B cell (primary cell): ENCODE measurements at places on chromosomes 1 and 21. TPM values are rescaled to one million over a fixed set of nuclear protein-coding genes. Genes with fewer than 3 reads are reported as not detected.

BCAS2 gene
- polyA plus RNA-seq, result 43.8 and 118 TPM in 2 replicates

PTGFRN gene
- polyA plus RNA-seq, result not detected in 2 replicates

FAM151A gene
- polyA plus RNA-seq, result not detected in 2 replicates

FBXO44 gene
- polyA plus RNA-seq, result 88.8 and 101 TPM in 2 replicates

PLA2G2D gene
- polyA plus RNA-seq, result 2.2 and 2.8 TPM in 2 replicates

DIO1 gene
- not detected in 2 replicates for polyA plus RNA-seq

LAMB3 gene
- 0.03 and 0.33 TPM in 2 replicates for polyA plus RNA-seq
